Forelimb muscle (tissue), 1 donor: ENCODE measurements at places on chromosomes 3 and 15. TPM values are rescaled to one million over a fixed set of nuclear protein-coding genes. Genes with fewer than 3 reads are reported as not detected.

Gene CA12
- 0.75 TPM for polyA plus RNA-seq

Gene CHRFAM7A
- polyA plus RNA-seq: 2.3 TPM

Gene SMCO1
- 2.2 TPM for polyA plus RNA-seq

Gene KBTBD13
- 2.0 TPM for polyA plus RNA-seq

Gene CAPN3
- 495 TPM for polyA plus RNA-seq

Gene LRTM1
- 114 TPM for polyA plus RNA-seq

Gene CEMIP
- 2.4 TPM for polyA plus RNA-seq

Gene SLC22A14
- 0.39 TPM for polyA plus RNA-seq

Gene TRIM71
- polyA plus RNA-seq: 0.15 TPM

Gene MYLK
- polyA plus RNA-seq: 22.3 TPM

Gene STOML1
- 39.0 TPM for polyA plus RNA-seq

Gene CHST14
- 33.8 TPM for polyA plus RNA-seq

Gene KCNMB3
- polyA plus RNA-seq: 4.7 TPM

Gene CCR8
- not detected for polyA plus RNA-seq

Gene DUOX1
- 2.9 TPM for polyA plus RNA-seq

Gene ARRDC4
- polyA plus RNA-seq: 16.2 TPM

Gene DOCK3
- polyA plus RNA-seq: 0.15 TPM

Gene SEMA6D
- polyA plus RNA-seq: 60.2 TPM

Gene BCHE
- polyA plus RNA-seq: 66.7 TPM

Gene CFAP92
- polyA plus RNA-seq: 1.1 TPM

Gene SLC24A5
- polyA plus RNA-seq: not detected

Gene PIGZ
- polyA plus RNA-seq: 1.7 TPM

DNA sequence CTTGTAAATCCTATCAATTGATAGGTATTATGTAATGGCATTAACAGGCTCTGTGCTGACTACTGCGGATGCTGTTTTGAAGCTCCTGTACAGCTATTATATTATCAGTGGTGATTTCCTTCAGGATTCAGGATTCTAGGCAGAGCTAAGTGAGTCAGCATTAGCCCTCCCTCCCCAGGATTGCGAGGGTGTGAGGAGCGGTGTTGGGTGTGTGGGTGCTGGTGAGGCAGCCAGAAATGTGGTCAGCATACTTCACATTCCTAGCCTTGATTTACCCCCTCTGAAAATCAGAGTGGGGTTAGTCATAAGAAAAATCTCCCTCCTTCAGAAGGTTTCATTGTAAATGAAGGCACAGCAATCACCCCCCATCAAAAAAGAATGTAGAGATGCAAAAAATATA, 72.5 kb downstream of the SNTN start:
- DNase-seq: no peak

DNA sequence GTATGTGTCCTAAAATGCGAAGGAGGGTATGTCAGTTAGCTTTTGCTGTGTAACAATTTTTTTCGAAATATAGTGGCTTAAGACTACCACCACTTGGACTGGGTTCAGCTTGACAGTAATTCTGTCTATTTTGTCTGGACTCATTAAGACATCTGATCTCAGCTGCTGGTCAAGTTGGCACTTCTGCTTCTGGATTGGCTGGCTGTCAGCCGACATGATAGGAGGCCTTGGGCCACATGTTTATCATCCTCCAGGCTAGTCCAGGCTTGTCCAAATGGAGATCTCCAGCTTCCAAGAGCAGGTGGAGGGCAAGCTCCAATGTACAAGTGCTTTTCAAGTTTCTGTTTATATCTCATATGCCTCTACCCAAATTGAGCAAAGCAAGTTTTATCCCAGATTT, 95.9 kb downstream of the GALK2 start:
- DNase-seq: no peak

- DNase-seq: no peak
These were observed 27.9 kb upstream of the SLC12A8 start for GRCh38 chr3:125240496-125240895.

DNA sequence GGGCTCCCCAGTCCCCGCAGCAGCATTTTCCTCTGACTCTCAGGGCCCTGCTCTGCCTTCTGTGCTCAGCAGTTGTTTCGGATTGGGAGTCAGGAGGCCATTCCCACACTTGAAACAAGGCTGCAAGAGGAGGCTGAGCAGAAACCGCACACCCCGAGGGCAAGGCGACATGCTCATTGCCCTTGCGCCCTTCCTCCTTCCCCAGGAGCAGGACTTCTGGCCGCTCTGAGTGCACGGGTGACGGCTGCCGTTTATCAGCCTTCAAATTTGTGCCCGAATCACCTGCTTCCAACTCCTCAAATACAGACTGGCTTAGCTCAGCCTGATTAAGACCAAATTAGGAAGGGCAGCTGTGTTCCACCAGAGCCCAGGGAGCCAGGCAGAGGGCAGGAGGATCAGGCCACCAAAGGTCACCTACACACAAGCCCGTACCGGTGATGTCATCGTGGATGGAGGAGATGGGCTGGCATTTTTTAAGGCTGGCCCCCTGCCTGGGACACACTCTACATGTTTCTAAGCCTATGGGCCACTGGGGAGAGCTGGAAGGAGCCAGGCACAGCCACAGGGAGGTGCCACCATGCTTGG, 38.1 kb downstream of the TM2D3 start:
- no peak for DNase-seq

- DNase-seq: no peak
These were observed 101.2 kb upstream of the ZBTB20 start for GRCh38 chr3:115248274-115248673.

- no peak for DNase-seq
These were observed 64.6 kb downstream of the TPRG1 start for GRCh38 chr3:189236352-189236751.

- DNase-seq: no peak
These were observed 688.9 kb upstream of the NAALADL2 start for GRCh38 chr3:174170248-174170647.

DNA sequence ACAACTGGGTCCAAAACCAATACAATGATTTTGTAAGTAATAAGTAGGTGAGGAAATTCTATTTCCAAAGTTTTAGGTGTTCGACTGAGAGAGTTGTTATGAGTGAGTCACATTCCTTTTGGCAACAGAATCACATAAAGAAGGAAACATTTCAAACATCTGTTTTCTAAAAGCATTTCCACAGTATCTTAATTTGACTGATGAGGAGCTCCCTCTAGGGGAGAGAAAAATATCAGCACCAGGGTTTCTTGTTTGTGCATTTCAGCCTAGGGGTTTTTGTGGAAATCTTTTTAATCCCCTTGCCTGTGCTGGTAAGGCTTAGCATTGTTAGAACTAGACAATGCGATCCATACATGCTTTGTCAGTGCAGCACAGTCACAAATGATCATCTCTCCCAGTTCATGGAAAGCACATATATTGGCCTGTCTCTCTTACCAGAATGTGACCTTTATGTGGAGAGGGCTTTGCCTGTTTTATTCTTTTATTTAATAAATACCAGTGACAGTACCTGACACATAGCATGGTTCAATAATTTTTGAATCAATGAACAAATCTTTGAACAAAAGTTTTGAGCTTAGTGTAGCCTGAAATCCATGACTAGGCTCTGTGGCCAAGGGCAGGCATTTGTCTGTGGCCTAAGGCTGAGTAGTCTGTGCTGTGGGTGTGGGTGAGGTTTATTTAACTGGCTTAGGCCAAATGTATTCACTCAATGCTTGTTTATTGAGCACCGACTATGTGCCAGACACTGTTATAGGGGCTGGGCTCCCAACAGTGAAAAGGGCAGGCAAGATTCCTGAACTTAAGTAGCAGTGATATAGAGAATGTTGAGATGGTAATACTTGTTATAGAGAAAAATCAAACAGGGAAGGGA, 21.1 kb upstream of the IQCF6 start:
- DNase-seq: peak; percentile 53

GRCh38 chr3:30353711-30354467, 252.5 kb upstream of the TGFBR2 start:
- DNase-seq: no peak

DNA sequence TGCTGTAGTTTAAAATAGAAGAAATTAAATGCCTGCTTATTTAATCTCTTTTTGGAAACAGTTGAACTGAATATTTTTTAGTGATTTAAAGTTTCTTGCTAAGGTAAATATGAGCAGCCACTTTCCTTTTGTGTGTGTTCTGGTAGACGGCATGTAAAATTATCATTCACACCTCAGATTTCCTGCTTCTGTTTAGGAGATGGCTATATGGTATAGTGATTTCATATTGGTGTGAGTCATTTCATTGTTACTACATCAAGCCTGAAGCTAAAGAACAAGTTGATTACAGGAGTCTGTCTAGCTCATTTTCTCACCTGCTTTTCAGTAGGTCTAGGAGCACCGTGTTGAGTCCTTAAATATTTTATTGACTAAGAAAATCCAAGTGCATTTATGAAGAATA, 2.2 kb downstream of the LRCH3 start:
- no peak for DNase-seq

GRCh38 chr3:164779816-164780215, 298.5 kb downstream of the SI start:
- no peak for DNase-seq

- DNase-seq: no peak
These were observed 105.7 kb upstream of the TRPM1 start for GRCh38 chr15:31207246-31207645.

DNA sequence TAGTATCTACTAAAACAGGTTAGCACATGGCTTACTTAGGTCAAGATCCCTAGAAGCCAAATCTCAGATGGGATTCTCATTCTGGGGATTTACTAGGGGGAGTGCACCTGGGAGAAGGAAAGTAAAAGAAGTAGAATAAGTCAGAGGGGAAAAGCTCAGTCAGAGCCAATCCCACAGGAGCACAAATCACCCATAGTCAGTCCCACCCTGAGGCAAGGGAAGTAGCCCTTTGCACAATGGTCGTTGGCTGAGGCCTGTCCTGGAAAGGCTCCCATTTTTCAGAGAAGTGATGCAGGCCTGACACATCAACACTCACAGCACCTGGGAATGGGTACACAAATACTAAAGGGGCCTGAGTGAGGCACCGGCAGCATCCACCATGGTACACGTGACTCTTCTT, 39.8 kb downstream of the SST start:
- DNase-seq: no peak

GRCh38 chr3:182370949-182371348, 422.4 kb upstream of the ATP11B start:
- DNase-seq: no peak

GRCh38 chr3:15007681-15008141, 57.4 kb downstream of the MRPS25 start:
- DNase-seq: no peak

- DNase-seq: no peak
These were observed 255.9 kb downstream of the XXYLT1 start for GRCh38 chr3:195015021-195015420.

- no peak for DNase-seq
These were observed 30.4 kb upstream of the WWTR1 start for GRCh38 chr3:149688122-149688757.

GRCh38 chr3:126033765-126034164, 50.2 kb downstream of the SLC41A3 start:
- no peak for DNase-seq

GRCh38 chr3:33855884-33856546, 57.6 kb downstream of the PDCD6IP start:
- no peak for DNase-seq

DNA sequence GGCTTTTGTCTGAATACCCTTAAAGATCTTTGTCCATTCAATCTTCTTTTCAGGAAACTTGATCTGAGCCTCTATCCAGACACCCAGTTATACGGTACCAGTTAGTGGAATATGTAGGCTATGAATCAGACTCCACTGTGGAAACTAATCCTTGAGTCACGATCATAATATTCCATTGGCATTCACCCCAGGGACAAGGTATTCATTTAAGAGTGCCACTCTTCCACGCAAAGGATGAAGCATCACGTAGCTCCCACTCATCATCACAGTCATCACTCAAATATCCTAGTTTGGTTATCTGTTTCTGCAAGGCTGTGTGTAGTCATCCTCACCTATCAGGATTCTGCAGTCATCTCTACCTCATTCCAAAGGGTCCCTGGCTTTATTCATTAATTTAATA, 85.6 kb downstream of the NEDD4 start:
- no peak for DNase-seq

- DNase-seq: no peak
These were observed 21.8 kb downstream of the PCOLCE2 start for GRCh38 chr3:142866841-142867631.

DNA sequence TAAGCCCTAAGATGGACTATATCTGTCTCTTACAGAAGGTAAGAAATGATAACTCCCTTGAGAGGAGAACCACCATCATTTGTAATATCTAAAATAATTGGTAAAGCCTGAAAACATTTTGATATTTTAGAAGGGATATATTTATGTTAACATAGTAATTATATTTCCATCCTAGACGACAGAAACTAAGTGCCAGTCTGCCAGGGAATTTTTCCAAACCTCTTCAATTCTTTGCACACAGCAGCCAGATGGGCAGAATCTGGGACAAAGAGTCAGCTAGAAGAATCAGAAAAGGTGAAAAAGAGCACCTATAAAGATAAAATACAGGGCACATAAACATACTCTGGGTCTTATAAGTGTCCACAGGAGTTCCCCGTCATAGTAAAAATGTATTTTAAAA, 70.0 kb upstream of the CBLB start:
- DNase-seq: no peak

GRCh38 chr15:91795235-91795634, 58.3 kb upstream of the SLCO3A1 start:
- DNase-seq: no peak

DNA sequence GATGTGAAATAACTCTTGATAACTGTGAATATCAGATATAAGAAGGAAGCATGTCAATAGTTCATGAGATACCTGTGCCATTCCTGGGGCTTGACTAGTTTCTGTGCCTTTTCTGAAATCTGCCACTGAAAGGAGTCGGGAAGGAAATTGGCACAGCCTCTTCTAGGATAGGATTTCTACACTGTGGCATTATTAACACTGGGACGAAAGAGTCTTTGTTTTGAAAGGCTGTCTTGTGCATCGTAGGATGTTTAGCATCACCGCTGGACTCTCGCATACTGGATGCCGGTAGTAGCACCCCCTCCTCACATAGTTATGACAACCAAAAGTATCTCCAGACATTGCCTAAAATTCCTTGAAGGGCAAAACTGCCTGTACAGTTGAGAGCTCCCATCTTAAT, 77.9 kb upstream of the SAMMSON start:
- DNase-seq: no peak
